ENCODE measurements at places on chromosomes 6 and 20. TPM values are rescaled to one million over a fixed set of nuclear protein-coding genes. Genes with fewer than 3 reads are reported as not detected.

F13A1 gene
- total RNA-seq: not detected

PAK1IP1 gene
- 15.1 TPM for total RNA-seq

ADA gene
- total RNA-seq: 107 TPM

ARMH2 gene
- total RNA-seq: 2.3 TPM

FRS3 gene
- total RNA-seq: 4.6 TPM

FOXF2 gene
- not detected for total RNA-seq

MAK gene
- total RNA-seq: 0.07 TPM

SLC22A3 gene
- total RNA-seq: not detected

CAGE1 gene
- total RNA-seq: 0.12 TPM

TSPO2 gene
- total RNA-seq: not detected

SLC17A3 gene
- 0.75 TPM for total RNA-seq

DEK gene
- total RNA-seq: 282 TPM

All from activated CD4-positive, alpha-beta T cell treated with anti-CD3 and anti-CD28 coated beads, Interleukin-2, amount 10 ng/mL, durations not matched to agents 7 days and 5 days (primary cell).